Left ventricle myocardium inferior (tissue), 1 donor: ENCODE measurements at places on chromosomes 12 and 14.

- no peak for DNase-seq
These were observed 78.8 kb downstream of the DUSP6 start for GRCh38 chr12:89273525-89273924.

DNA sequence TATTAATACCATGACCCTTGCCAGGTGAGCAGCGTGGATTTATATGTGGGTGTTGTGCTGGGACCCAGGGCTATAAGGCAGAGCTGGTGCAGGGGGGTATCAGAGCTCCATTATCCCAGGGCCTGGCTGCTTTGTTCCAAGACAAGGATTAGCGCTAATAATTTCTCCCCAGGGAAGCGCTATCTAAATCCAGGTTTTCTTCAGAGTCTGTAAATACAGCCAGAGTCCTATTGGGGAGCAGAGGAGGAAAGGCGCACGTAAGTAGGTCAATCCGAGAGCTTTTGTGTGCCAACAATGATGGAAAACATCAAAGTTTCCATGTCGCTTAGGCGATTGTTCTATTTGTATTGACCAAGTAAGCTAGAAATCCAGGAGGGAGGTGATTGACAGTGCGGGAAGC, 1009.7 kb downstream of the VRK1 start:
- no peak for DNase-seq

DNA sequence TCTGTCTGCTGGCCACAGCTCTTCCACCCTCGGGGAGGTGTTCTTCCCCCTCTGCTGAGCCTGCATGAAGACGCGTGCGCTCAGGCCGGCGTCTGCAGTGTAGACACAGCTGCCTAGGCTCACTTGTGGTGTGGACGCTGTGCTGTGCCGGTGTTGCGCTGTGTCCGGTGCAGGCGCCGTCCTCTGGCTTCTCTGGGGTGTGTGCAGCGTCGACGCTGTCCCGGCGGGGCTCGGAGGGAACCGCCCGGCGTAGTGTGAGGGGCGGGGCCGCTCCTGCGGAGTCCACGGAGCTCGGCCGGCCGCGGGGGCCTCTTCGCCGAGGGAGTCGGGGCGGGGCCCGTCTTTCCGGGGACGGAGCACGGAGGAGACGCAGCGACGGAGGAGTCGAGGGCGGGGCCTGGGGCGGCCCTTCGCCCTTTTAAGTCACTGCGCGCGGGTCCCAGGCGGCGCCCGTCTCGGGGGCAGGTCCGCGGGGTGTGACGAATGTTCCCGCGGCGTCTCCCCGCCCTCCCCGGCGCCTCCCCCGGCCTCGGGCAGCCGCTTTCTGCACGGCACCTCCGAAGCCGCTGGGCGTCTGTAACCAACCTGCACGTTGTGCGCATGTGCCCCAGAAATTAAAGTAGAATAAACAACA, 45.2 kb downstream of the NOC4L start:
- DNase-seq: peak; percentile 92

DNA sequence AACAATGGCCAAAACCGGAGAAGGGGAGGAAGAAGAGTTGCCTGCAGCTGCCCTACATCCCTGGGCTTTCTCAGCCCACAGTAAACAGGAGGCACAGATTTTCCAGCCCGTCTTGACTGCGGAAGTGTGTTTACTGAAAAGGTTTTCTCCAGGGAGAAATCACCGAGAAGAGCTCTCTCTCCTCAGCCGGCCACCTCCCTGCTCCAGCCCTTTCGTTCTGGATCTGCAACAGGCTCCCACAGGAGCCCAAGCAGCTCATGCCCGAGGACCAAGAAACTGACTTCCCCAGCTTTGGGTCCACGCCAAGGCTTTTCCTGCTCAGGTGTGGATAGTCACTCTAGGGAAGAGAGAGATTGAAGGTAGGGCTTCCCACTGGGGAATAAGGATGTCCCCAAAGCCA, 61.7 kb downstream of the BCL11B start:
- DNase-seq: no peak

- DNase-seq: no peak
These were observed 134.2 kb downstream of the SMOC1 start for GRCh38 chr14:70013271-70013873.

DNA sequence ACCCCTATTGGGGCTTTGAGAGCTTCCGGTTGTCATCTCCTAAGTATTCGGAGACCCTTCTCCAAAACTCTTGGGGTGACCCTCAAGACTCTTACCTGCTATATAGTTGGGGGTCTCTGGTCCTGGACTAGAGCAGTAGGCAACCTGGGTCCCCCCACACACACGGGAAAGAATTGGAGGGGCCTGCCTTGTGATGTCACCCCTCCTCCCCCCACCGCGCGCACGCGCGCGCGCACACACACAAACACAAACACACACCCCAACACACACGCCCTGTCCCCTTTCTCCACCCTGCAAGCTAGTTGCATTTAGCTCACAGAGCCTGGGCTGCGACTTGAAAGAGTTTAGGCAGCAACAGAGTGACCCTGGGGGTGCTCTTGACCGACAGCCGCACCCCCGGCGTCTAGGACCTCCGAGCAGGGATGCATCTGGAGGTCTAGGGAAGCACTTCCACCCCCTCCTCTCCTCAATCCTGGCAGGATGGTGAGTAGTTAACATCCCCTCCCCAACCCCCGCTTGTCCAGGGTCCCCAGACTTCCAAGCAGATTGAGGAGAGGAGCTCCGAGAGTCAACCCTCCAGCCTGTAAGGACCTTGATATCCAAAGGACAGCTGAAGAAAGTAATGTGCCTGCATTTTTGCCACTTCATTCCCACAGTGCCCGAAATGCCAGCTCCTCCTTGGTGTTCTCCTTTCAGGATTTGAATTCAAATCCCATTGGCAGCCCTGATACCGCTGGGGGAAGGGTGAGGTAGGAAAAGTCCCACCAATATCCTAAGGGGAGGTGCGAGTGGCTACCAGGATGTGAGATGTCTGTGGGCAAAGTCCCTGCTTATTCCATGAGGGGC, 1.4 kb upstream of the DNAJC14 start:
- peak; percentile 79 for DNase-seq

DNA sequence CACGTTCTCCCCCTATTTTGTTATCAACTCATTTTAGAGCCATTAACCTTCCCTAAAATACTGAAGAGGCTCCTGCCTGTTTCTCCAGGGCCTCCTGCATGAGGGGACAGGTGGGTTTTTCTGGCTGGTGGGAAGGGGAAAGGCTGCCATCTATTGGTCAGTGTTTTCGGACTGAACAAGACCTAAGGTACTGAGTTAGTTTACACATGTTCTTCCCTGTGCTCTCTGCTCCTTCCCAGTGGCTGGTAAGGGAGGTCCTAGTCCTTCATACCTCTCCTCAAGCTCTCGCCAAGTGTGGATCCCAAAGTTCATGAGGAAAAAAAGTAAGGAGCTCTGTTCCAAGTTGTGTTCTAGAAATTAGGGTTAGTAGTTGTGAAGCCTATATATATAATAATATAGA, 357.5 kb downstream of the FSCB start:
- no peak for DNase-seq

DNA sequence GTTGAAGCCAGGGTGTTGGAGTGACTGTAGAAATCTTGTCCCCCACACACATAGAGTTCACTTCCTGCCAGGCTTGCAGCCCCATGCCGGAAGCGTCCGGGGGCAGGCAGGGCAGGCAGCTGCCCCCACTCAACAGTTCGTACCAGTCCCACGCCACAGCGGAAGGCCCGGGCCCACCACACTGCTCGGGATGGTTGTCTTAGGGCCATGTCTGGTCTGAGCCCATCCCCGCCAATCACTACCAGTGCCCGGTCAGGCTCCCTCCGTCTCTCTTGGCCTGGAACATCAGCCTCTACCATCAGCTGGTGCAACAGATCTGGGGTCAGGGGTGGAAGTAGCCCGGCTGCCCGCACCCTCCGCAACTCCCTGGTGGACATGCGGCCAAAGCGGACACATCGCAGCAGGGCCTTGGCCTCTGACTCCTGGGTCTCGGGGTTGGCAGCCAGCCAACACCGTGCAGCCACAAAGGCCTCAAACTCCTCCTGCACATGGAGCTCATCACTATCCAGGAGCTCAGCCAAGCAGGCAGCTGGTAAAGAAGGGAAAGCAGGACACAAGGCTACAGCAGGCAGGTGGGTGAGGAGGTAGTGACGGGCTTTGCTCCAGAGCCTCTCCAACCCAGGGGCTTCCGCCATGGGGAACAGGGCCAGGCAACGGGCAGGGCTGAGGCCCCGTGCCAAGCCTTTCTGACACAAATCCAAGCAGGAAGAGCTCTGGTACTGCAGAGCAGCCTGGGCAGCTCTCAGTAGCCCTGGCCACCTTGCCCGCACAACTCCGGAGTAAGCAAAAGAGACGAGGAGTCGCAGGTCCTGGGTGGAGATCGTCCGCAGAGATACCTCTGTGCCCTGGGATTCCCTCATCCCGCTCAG, 5.9 kb downstream of the KLHL33 start:
- peak; percentile 39 for DNase-seq

- peak; percentile 76 for DNase-seq
These were observed 1181.2 kb downstream of the VRK1 start for GRCh38 chr14:97978341-97978740.

DNA sequence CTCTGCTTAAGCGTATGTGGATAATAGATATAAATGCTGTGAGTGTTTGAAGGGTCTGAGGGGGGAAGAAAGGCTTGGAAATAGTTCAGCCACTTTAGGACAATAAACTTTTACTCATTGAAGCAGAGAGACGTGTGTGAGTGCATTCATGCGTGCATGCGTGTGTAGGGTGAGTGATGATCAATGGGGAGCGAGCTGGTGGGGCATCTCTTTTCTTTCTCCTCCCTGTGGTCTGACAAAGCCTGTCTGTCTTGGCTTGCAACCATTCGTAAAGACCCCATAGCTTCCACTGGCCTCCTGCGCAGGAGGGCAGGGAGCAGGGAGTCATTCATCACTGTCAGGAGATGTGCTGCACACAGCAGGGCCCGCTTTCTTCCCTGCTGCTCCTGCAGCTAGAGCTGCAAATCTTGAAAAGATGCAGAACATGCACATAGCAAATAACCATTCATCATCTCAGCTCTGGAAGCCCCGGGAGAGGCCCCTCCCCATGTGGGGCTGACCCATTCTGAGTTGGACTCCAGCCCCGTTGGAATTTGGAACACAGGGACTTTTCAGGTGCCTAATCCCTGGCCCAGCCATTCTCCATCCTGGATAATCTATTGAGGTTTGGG, 223.2 kb downstream of the PPM1H start:
- DNase-seq: no peak

- no peak for DNase-seq
These were observed 189.4 kb downstream of the ADGRD1 start for GRCh38 chr12:131142891-131143657.

GRCh38 chr14:78182722-78183121, 12.5 kb downstream of the NRXN3 start:
- no peak for DNase-seq
